ENCODE measurements at places on chromosomes 3 and 15.

DNA sequence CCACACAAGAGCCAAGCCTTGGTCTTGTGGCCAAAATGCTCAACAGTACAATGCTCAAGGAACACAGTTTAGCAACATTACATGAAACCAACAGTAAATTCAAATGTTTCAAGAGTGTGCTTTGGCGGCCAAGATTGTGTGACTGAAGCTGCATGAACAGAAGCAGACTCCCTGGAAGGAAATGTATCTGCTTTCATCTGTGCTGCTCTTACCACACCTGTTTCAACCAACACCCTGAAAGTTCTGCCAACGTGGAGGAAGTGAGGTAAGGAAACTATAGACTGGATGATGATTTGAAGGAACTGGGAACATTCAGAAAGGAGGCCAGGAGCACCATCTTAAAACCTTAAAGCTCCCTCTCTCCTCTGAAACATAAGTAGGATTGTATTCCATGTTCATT, 55.7 kb downstream of the MB21D2 start:
- no peak for DNase-seq

GRCh38 chr15:65336493-65337435, 32.3 kb downstream of the RNU5B-1 start:
- DNase-seq = no peak

DNA sequence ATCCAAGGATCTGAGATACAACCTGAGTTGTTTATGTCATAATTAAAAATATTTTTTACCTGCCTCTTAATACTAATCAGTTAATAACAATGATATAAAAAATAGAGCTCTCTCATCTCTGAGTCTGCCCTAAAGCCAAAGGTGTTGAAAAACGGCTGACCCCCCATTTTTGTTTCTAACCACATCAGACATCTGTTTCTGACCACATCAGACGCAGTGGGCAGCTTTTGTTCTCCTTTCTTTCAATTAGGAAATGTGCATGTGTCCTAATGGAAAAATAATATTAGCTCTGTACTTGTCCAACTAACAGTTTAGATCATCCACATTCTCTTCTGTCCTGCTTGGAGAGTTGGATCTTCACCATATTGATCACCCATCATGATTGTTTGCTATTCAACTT, 144.6 kb downstream of the SHOX2 start:
- no peak for DNase-seq

DNA sequence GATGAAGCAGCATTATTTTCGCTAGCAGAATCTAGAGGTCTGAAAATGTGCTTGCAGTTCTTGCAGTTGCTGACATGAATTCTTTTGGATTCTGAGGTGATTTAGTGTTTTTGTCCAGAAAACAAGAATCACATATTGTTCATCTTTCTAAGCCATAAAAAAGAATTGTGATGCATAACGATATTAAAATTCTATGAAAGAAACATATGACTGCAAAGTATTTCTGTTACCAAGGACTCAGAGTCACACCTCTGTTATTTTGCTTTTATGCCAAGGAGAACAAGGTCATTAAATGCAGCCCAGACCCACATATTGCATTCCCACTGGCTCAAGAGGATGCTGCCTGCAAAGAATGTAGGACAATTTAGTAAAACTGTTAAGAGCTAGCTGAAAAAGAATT, 299.8 kb upstream of the GPR149 start:
- DNase-seq = no peak

DNA sequence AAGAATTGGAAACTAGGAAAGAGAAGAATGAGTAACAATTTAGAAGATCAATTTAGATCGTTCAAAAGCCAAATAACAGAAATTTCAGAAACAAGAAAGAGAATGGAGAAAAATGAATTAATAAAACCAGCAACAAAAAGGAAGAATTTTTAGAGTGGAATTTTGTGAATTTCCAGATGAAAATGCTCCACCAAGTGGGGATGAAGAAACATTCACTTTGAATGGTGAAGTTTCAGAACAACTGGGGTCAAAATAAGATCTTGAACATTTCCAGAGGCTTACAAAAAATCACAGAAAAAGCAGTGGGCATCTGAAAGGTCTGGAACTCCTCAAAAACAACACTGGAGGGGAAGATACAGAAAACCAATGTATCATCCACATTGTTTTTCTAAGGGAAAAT, 4.2 kb upstream of the MOBP start:
- no peak for DNase-seq

- DNase-seq = no peak
Measured at GRCh38 chr15:78875107-78875914, 2.6 kb downstream of the MORF4L1 start.

DNA sequence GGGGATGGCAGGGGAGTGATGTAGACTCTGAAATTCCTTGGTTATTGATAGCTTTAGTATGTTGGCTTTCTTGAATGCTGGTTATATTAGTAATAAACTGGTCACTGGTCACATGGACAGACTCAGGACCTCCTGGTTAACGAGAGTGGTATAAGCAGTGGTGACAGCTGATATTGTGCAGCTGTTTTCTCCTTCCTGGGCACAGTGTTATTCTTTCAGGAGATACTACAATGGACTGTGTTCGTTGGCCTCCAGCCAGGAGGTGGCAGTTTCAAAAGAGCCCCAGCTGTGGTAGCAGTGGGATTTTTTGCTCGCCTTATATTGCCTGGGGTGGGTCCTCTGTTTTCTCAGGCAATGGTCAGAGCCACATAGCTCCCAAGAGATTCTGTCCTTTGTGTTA, 181.6 kb upstream of the RBMS3 start:
- DNase-seq = no peak
